CD4-positive, alpha-beta T cell treated with Interleukin-6 for 4 hours (primary cell): ENCODE measurements at places on chromosomes 1 and 21.

DNA sequence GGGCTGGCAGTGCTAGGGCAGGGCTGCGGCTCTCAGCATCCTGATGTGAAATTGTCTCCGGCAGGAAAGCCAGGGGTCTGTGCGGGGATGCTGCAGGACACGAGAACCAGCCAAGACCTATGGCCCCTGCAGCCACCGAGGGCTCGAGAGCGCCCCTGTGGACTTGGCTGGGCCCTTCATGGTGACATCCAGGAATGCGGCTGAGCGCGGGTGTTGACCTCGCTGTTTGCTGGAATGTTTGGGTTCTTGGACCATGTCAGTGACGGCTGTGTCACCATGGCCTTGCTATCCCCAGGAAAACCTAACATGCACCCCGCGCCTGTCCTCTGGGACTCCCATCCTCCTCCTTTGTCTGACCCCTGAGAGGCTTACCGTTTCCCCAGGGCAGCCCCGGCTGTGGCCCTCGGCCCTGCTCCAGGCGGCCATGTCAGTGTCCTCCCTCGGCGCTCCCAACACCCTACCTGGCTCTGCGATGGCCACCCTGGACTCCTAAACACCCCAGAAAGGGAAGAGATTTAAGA lies 14.3 kb upstream of the C1orf174 start:
- DNase-seq: no peak

DNA sequence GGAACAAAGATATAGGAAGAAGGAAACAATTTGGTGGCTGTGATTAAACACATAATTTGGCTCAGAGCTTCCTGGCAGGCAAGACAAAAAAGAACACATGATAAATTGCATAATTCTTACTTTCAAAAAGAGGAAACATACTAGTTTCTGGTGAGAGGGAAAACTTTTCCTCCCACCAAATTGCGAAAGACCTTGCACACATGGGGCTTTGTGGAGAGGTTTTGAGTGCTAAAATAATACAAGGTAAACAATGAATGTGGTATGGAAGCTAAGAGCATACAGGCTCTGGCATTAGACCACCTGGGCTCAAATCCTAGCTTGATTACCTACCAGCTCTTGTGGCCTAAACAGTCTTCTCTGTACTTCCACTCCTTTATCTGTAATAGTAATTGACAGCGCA lies 140.2 kb upstream of the HOOK1 start:
- DNase-seq: no peak

DNA sequence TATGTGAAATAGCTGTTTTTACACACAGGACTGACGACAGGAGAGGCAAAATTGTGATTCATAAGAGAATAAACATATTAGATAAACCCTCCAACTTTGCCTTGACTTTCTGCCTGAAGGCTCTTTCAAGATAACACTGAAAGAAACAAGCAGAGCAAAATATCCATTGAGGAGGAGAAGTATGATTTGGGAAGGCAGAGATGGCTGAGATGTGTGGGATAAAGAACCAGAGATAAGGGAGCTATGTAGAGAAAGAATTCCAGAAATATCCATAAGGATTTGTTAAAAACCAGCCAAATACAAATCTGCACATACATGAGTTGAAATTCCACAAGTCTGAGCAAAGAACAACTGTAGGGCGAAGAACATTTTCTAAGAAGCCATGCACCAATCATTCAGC lies 1064.7 kb downstream of the PLA2G4A start:
- no peak for DNase-seq

DNA sequence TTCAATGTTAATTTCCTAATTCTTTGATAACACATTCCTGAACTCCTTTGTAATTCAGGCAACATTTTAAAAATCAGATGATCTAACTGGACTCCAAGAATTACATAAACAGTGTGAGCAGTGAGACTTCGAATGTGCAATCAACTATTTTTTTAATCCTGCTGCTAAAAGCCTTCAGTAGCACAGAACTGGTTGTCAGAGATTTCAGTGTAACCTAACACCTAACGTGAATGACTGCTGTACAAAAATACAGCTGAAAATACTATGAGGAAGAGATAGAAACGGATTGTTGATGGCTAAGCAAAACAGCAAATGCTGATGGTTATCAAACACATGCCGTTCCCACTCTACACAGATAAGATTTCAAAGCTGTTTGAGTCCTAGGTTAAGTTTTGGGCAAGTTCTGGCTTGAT lies 46.1 kb downstream of the APP start:
- DNase-seq: no peak

- DNase-seq: no peak
Observed at GRCh38 chr1:30101016-30101415, 622.4 kb downstream of the MATN1 start.

DNA sequence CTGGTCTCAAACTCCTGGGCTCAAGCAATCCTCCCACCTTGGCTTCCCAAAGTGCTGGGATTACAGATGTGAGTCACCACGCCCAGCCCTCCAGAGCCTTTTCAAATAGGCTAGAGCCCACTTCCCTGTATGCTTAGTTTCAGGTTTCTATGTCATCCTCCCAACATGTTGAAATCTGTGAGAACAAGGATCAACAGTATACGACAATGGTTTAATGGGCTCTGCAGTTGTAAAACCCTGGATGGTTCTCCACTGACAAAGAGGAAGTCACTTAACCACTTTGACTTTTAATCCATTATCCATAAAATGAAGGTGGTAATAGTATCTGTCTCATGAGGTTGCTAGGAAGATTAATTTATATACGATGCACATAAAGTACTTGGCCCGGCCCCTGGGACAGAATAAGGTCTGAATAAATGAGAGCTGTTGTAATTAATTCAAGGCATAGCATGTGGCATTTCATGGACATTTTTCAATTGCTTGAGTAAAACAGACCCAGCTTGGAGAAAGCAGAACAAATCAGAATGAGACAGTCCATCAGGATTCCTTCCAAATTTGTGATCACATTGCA lies 113.9 kb upstream of the ZNF648 start:
- DNase-seq: no peak

DNA sequence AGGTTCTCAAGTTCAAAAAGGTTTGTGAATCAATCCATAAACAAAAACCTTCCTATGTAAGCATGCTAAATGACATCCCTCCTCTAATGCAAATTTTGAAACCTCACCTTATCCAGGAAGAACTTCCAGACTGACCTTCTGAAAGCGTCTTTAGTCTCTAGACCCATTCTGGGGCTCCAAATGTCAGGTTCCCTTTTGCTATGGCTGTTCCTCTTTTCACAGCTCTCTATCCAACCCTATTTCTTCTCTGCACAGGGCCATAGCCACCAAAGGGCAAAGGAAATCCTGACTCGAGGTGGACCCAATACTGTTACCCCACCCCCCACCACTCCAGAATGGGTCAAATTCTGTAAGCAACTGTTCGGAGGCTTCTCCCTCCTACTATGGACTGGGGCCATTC lies 3.4 kb downstream of the ATP1A4 start:
- DNase-seq: no peak

GRCh38 chr21:45142469-45143308 lies 68.3 kb downstream of the ADARB1 start:
- DNase-seq: no peak

DNA sequence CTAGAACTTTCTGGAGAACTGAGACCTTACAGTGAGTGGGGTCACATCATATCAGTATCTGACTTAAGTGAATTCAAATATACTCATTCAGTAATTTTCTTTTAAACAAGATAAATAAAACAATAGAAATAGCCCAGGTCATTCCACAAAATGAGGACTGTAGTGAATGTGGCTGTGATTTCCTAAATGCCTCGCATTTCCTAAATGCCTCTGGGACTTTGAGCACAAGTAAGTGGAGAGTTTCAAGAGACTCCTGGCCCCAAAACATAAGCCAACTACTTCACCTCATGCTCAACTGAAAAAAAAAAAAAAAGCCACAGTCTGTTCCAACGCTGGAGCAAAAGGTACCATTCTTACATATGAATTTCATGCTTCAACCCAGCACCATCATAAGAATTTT lies 81.5 kb downstream of the ZNF281 start:
- DNase-seq: no peak

GRCh38 chr1:198879711-198880306 lies 241.0 kb downstream of the PTPRC start:
- DNase-seq: no peak

- DNase-seq: no peak
Observed at GRCh38 chr1:42172381-42173133, 8.0 kb upstream of the GUCA2A start.

GRCh38 chr1:11513681-11514080 lies 34.7 kb downstream of the DISP3 start:
- no peak for DNase-seq

- DNase-seq: peak; percentile 22
Observed at GRCh38 chr1:54052431-54052933, 522 bp downstream of the TMEM59 start.

GRCh38 chr1:200741551-200742207 lies 3.0 kb downstream of the CAMSAP2 start:
- no peak for DNase-seq

- no peak for DNase-seq
Observed at GRCh38 chr1:107833061-107833460, 131.9 kb downstream of the VAV3 start.

DNA sequence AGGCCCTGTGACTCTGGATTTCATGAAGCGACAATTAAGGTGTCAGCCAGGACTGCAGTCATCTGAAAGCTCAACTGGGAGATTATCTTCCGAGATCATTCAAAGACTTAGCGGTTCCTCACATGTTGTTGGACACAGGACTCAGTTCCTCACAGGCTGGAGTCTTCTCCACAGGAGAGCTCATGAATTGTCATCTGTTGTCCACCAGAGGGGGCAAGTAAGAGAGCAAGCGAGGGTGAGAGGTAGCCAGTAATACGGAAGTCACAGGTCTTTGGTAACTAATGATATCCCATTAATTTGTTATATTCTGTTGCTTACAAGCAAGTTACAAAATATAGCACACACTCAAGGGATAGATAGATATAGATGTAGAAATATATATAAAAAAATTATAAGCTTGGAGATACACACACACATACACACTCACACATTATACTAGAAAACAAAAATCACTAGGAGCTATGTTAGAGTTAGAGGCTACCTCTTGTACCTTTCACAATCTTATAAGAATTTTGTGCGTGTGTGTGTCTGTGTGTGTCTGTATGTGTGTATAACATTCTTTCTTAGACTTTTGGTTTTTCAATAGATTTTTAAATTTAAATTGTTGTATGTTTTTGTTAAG lies 1695.3 kb downstream of the BRINP3 start:
- DNase-seq: no peak

DNA sequence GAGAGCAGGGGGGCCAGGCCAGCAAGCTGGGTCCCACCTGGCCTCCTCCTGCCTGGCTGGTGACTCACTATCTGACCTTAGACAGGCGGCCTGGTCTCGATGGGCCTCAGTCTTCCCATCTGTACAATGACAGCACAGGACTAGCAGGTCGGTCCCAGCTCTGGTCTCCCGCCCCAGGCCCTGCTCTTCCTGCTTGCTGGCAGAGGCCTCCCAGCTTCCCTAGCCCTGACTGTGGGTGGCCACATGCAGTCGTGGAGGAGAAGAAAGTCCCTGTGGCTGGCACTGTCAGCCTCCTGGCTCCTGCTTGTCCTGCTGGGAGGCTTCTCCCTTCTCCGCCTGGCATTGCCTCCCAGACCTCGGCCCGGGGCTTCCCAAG lies 817 bp downstream of the EXTL1 start:
- no peak for DNase-seq

GRCh38 chr21:45456584-45457160 lies 51.7 kb downstream of the COL18A1 start:
- DNase-seq: no peak

GRCh38 chr1:8813991-8814390 lies 3.4 kb downstream of the RERE start:
- no peak for DNase-seq

DNA sequence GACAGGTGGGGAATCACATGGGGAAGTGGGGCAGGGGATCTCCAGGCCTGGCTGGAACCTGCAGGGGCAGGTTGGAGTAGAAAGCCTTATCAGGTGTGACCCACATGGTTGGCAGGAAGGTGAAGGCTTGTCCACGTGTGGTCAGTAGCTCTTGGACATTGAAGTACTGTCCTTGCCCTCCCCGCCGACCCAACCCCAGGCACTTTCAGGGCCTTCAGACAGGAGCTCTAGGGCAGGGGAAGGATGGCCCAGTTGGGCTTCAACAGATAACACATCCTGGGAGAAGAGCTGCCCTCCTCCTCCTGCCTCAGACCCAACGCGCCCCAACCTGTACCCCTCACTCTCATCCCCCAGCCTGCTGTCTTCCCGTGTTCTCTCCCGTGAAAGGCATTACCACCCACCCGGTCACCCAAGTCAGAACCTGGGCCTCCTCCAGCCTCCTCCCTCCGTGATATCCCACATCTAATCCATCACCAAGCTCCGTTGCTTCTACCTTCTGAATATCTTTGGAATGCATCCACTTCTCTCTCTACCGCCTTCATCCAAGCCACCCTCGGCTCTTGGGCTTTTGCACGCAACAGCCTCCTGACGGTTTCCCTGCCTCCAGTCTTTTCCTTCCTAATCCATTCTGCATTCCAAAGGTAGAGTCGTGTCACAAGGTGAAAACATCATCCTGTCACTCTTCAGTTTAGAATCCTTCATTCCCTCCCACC lies 15.9 kb downstream of the PTPRF start:
- no peak for DNase-seq

DNA sequence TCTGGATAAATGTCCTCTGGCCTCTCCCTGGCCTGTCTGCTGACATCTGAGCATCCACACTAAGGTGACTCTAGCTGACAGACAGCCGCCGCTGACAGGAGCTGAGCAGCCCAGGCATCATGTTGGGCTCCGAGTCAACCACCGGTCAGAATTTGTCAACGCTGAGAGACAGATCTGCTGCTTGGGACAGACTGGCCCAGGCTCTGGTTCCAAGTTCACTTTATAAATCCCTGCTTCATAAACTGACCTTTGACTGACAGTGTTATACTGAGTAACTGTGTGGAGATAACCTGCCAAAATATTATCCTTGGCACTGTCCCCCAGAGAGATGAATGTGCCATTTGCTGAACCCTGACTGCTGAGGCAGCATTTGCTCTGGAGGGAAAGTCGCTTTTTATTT lies 616.7 kb downstream of the NPHP4 start:
- no peak for DNase-seq

DNA sequence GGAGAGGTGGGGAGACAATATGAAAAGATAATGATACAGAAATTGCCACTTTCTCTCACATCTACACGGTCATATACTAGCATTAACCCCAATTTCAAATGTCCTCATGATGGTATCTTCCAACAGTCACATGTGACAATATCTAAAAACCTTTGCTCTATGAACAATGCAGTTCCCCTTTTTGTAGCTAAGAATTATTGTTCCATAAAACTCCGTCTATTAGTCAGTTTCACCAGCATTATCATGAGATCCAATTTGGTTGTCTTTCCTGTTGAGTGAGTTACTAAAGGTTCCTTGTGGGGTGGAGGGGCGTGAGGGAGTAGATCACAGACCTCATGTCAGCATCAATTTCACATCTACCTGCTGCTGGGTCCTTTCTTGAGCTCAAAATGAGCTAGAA lies 1.7 kb downstream of the TIAM1 start:
- DNase-seq: no peak

GRCh38 chr1:167659881-167660280 lies 29.8 kb downstream of the RCSD1 start:
- DNase-seq: no peak
